ENCODE measurements at places on chromosomes 11 and 22.

DNA sequence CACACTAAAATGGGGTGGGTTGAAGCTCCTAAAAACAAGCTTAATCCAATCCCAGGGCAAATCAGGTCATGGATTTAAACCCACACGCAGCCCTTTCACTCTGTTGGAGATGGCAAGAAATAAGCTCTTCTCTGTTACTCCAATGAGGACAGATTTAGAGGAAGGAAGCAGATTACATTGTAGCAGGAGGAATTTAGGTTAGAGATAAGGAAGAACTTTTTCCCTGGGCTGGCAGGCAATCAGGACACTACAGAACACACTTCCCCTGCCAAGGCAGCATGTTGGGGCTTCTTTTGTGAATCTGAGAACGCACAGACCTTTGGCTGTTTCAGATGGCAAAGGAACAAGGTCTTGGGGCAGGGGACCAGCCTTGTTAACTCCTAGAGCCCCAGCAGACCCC is 46.2 kb downstream of the C11orf58 start:
- DNase-seq, result no peak

DNA sequence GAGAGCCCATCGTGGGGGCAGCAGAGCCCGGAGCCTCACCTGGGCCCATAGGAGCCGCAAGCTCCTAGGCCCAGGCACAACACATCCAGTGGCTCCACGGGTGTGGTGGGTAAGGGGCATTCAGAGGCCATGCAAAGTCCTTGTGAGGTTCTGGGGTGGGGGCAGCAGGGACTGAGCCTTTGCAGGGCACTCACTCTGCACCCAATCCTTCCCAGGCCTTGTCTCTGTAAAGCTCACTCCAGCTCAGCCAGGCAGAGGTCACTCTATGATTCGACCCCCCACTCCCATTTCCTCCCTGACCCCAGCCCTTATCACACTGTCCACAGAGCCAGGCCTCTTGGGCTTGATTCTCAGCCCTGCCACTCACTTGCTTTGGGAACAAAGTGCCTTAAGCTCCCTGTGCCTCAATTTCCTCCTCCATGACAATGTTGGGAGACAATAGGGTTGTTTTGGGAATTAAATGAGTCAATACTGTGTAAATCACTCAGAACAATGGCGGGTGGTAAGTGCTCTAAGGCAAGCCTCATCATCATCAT is 46.6 kb downstream of the LRRC32 start:
- no peak for DNase-seq

DNA sequence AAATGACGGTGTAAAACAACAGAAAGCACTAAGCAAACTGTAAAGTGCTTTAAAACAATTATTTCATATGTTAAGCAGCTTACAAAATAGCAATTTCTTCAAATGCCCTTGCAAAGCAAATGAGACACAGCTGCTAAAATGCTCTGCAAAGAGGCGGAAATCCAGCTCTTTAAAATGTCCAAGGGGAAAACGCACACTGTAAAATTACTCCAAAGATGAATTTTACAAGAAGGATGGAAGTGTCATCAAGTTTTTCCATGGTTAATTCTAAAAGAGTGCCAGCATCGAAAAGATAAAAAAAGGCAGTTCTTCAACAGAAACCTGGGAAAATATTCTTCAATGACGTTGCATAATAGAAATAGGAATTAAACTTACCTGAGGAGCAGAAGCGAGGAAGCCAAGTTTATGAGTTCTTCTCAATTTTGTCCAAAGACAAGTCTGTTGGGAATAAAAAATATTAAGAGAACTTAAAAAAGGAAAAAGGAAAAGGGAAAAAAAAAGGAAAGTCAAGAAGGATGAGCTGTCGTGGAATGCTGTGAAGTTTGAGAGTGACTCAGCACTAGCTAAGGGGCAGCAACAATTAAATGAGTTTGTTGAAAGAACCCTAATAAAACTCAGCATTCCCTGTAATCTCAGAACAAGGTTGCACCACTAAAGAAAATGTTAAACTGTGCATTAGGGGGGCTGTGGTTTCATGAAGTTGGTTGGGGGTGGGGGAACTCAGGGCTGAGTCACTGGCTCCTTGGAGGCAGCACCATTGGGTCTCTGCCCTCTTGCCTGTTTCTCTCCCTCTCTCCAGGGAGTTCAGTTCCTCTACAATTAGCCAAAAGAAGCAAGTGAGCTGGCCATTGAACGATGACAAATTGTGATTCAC is 64.2 kb upstream of the BLID start:
- no peak for DNase-seq

GRCh38 chr11:64448599-64449380 is 89.8 kb downstream of the RPS6KA4 start:
- DNase-seq, result peak; percentile 56

GRCh38 chr22:20569059-20570058 is 61.9 kb downstream of the MED15 start:
- DNase-seq, result no peak

- DNase-seq, result no peak
These were observed at the start of gene SEPTIN5 for GRCh38 chr22:19714312-19715187. TSS of gene SEPTIN5 (plus strand) at chr22:19714503. CDS start at chr22:19714589, 86 bp downstream.

- no peak for DNase-seq
These were observed 2.5 kb upstream of the MDK start for GRCh38 chr11:46378811-46379481.

- no peak for DNase-seq
These were observed 191.0 kb upstream of the LARGE1 start for GRCh38 chr22:34111210-34111824.

- DNase-seq, result no peak
These were observed 46.7 kb upstream of the BID start for GRCh38 chr22:17820879-17821439.

GRCh38 chr11:80636999-80637398 is 1196.2 kb upstream of the TENM4 start:
- no peak for DNase-seq

- DNase-seq, result peak; percentile 10
These were observed 26.1 kb upstream of the EED start for GRCh38 chr11:86218125-86219084.

GRCh38 chr11:13962562-13963168 is at the start of gene SPON1:
TSS of gene SPON1 (plus strand) at chr11:13962723. CDS start at chr11:13962905, 182 bp downstream.
- DNase-seq, result peak; percentile 31

DNA sequence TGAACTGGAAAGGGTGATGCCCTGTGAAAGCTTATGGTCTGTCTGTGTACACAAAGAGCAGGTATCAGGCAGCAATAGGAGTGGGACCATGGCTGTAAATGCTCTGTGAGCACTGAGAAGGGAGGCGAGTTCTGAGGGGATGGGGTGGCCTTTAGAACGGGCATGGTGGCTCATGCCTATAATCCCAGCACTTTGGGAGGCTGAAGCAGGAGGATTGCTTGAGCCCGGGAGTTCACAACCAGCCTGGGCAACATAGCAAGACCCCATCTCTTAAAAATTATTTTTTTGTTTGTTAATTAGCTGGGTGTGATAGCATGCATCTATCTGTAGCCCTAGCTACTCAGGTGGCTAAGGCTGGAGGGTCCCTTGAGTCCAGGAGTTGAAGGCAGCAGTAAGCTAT is 3.5 kb downstream of the SPINDOC start:
- DNase-seq, result no peak

DNA sequence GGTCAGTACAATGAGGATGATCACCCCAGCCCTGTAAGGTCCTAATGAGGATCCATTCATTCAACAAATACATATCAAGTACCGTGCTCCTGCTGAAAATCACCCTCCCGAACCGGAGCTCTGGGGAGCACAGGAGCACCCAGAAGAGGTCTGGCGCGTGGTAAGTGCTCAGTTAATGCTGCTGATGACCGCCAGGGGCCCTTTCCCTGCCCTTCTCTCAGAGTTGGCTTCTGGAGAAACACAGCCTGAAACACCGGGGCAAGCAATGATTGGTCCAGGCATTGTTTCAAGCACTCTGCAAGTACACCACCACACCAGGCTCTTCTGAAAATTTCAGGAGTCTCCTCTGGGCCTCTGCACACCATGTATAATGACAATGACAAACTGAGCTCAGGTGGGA is 3.8 kb upstream of the CCDC86 start:
- no peak for DNase-seq

GRCh38 chr11:134682577-134682976 is 270.5 kb upstream of the B3GAT1 start:
- DNase-seq, result no peak

GRCh38 chr11:78666675-78667160 is 92.1 kb upstream of the NARS2 start:
- no peak for DNase-seq

DNA sequence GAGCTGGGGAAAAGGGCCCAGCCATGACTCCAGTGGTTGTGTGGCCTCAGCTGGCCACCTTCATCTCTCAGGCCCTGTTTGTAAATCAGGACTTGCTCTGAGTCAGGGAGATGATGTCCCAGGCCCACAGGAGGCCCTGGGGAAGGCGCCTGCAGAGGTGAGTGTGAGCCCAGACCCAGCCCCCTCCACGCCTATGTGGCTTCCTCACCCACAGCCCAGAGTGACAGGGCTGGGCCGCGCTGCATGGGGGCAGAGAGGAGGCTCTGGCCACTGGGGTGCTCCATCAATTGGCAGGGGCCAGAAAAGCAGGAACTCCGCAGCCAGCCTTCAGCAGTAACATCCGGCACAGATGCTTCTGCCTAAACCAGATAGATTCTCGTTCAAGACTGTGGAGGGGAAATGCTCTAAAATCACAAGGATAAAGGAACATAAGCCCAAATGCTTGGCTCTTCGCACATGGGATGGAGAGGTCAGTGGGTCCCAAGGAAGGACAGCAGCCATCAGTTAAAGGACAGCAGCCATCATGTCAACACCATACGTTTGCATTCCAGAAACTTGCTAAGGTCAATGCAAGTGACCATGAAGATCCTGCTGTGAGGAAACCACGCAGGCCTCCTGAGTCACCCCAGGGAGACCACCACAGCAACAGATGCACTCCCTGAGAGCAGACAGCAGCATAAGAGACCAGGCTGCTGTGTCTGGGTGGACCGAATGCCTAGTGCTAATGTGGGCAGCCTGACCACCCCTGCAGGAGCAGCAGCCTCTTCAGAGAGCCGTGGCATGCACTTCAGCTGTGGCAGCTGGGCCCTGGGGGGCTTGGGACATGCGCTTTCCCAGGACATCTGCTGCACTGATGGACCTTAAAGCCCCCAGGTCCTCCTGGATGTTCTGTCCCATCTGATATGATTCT is 28.3 kb downstream of the OSBPL5 start:
- no peak for DNase-seq

- no peak for DNase-seq
These were observed 5.4 kb downstream of the BEST1 start for GRCh38 chr11:61955422-61956135.

Data from C1 segment of cervical spinal cord (tissue), 14 donors.